ENCODE measurements at places on chromosomes 12 and 14.

DNA sequence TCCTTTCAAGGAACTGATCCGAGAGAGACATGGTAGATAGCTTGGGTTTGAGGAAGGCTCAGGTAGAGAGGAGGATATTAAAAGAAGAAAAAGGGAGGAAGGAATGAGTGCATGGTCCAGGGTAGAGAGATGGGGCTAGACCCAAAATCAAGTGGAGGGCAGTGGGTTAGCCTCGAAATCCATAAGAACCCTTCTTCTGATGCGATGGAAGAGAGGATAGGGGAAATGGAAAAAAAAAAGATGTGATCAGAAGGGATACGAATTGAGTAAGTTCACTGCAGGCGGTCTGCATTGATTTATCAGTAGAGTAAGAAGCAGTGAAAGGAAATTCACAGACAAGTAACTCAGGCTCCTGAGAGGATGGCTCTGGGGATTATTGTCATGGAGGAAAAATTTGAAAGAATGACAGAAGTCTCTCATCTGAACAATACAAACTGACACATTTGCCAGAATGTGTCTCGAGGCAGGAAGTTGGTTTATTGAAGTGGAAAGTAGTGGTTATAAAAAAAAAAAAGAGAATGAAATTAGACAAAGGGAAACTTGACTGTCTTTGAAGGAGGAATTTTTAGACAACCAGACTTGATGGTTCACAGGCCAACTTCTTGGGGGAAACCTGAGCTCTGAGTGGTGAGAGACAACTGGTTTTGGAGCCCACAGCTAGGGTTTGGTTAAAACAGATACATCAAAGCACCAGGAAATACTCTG is 10.2 kb downstream of the PPFIBP1 start:
- no peak for DNase-seq

DNA sequence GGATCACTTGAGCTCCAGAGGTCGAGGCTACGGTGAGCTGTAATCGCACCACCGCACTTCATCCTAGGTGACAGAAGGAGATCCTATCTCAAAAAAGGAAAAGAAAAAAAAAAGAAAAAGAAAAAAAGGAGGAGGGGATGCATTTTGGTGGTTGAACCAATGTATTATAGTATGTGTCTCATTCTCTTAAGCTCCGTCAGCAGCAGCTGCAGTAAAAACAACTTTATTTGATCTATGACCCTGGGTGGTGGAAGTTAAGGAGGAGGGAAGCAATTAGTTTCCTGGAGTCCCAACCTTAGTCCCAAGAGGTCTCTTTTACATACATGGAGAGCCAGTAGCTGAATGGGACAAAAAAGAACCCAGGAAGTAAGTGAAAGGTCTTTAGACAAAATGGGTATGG is 26.8 kb upstream of the APOF start:
- no peak for DNase-seq

DNA sequence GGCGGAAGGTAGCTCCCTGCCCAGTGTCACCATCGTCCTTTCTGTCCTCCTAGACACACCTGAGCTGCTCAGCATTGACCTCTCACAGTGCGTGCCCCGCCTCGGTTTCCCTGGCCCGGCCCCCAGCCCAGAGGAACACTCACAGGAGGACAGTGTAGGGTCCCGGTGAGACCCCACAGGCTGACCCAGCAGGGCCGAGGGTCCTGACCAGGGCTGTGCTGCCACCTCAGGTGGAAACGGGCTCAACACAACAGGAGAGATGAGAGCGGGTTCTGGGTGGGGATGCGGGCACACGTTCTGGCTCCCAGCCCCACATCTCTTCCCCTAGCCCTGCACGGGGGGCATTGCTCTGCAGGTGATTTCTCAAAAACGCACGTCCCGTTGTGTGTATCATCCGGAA is 98.1 kb downstream of the PIWIL1 start:
- peak; percentile 41 for DNase-seq

- no peak for DNase-seq
Observed at GRCh38 chr14:36817071-36817930, 155.6 kb downstream of the PAX9 start.

DNA sequence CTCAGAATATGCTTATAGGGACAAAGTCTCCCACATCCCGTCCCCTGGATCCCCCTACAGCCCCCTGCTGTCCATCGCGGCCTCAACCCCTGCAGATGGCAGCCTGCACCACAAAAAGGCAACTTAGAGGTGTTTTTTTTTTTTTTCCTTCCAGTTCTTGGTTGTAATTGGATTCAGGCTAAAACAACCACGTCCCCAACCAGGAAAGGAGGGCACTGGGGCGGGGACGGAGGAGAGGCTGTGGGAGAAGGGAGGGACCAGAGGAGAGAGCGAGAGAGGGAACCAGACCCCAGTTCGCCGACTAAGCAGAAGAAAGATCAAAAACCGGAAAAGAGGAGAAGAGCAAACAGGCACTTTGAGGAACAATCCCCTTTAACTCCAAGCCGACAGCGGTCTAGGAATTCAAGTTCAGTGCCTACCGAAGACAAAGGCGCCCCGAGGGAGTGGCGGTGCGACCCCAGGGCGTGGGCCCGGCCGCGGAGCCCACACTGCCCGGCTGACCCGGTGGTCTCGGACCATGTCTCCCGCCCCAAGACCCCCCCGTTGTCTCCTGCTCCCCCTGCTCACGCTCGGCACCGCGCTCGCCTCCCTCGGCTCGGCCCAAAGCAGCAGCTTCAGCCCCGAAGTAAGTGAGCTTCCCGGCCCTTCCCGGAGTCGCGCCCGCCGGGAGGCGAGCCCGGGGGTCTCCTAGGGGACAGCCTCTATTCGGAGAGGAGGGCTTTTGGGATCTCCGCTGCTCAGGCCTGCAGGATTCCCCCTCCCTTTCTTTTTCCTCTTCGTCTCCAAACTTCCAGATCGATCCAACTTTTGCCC is at the start of gene MMP14:
TSS of gene MMP14 (plus strand) at position 285 of the 813 bp plus-strand sequence. CDS start at position 518, 233 bp downstream.
- no peak for DNase-seq

- no peak for DNase-seq
Observed at GRCh38 chr14:74141703-74142102, 56.9 kb downstream of the LIN52 start.
